Stimulated activated CD8-positive, alpha-beta memory T cell treated with anti-CD3 and anti-CD28 coated beads, Interleukin-15, amount 100 ng/mL, for 4 hours (primary cell): ENCODE measurements at places on chromosomes 16 and 17.
A peak's percentile ranks its signal among the peaks of the same experiment; 100 is the strongest.

GRCh38 chr17:16584273-16584995, 15.4 kb upstream of the ZNF287 start:
- peak; percentile 76 for DNase-seq

- DNase-seq = no peak
These were observed 35.1 kb downstream of the TLE7 start for GRCh38 chr16:71406724-71407123.

GRCh38 chr17:82023447-82024241, 539 bp downstream of the LRRC45 start:
- no peak for DNase-seq

GRCh38 chr17:66167189-66167815, 24.6 kb downstream of the CEP112 start:
- no peak for DNase-seq

DNA sequence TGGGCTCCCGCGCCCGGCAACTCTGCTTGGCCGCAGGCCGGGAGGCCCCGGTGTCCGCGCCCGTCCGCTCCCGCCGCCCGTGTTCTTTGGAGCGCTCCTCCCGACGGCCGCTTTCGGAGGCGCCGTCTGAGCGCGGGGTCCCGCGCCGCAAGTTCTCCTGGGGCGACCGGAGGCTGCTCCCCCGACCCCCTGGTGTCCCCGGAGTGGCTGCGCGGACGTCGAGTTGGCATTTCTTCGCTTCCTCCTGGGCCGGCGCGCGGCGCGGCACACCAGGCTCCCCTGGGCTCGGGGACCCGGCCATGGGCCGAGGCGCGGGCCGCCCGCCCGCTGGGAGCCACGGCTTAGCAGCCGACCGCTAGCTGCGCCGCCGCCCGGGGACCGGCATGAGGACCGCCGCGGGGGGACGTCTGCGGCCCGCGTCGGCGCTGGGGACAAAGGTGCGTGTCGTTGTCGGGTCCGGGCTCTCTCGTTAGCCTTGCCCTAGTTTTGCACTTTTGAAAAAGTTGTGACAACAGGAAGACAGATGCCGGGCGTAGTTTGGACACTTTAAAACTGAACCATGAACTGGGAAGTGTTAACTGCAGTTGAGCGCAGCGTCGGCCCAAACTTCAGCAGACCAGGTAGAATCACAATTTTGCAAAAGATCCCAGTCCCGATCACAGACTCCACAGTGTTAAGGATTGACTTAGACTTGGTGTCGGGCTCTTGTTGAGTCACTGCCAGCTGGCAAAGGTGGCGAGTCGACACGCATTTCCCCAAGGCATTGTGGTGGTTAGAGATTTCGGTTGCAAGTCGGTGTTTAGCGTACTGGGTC, 700 bp downstream of the UBN1 start:
- no peak for DNase-seq

DNA sequence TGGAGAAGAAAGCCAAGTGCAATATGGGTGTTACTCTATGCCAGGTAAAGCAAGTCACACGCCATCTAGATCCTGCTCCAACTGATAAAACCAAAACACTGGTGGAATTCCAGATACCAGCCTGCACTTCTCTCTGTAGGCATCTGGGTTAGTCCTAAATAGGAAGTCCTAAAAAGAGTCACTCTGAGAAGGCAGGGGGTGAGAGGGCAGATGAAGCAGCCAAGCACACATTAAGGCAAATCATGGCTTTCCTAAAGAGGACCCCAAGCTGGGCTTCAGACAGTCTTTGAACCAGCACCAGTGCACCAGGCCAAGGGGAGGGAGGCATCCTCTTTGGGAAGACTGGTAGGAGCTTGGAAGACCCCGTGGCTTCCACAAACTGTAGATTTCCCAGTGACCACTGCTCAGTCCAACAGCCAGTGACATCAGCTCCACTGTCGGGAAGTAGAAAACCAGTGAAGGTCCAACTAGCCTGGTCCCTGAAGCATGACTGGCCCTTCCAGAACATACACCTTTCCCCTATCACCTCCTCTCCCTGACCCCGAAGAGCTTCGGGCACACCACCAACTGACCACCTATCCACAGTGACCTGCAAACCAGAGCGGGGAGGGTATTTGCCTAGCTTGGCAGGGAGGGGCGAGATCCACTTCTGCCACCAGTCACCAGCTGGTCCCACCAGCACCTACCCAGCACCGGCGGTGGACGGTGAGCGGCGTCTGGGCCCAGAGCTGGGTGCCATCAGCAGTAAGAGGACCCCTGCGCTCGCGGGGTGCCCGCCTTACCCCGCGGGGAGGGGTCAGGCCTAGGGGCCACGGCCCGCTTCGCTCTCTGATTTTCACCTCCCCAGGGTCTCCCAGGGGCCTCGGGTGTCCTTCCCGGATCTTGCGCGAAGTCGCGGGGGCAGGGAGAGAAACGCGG, 1.0 kb downstream of the LITAF start:
- no peak for DNase-seq

- DNase-seq = no peak
These were observed 253.6 kb downstream of the C16orf95 start for GRCh38 chr16:87063543-87063942.

DNA sequence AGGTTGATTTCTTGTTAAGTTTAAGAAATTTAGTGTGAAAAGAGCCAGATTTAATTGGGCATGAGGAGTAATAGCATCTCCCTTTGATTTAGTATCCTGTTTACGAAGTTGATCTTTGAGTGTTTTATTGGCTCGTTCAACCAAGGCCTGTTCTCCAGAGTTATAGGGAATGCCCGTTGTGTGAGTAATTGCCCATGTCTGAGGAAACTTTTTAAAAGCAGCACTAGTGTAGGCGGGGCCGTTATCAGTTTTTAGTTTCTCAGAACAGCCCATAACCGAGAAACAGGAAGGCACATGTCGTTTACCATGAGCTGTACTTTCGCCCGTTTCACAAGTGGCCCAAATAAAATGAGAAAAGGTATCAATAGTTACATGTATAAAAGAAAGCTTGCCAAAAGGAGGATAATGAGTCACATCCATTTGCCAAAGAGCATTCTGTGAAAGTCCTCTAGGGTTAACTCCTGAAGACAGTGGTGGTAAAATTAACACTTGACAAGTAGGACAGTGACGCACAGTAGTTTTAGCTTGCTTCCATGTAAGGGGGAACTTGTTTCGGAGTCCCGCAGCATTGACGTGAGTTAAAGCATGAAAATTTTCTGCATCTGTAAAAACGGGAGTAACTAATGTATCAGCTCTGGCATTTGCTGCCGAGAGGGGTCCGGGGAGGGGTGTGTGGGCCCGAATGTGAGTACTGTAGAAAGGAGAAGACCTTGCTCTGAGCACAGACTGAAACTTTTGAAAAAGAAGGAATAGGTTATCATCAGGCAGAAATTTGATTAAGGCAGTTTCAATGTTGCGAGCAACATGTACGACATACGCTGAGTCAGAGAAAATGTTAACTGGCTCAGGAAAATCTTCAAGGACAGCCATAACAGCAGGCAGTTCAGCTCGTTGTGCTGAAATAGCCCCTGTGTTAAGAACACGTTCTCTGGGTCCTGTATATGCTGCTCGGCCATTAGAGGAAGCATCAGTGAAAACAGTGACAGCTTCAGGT, 18.5 kb upstream of the KCTD5 start:
- DNase-seq = no peak

GRCh38 chr16:30720086-30720485, 21.1 kb downstream of the SRCAP start:
- no peak for DNase-seq

- DNase-seq = no peak
These were observed 22.4 kb upstream of the SEC14L1 start for GRCh38 chr17:77118251-77118928.

DNA sequence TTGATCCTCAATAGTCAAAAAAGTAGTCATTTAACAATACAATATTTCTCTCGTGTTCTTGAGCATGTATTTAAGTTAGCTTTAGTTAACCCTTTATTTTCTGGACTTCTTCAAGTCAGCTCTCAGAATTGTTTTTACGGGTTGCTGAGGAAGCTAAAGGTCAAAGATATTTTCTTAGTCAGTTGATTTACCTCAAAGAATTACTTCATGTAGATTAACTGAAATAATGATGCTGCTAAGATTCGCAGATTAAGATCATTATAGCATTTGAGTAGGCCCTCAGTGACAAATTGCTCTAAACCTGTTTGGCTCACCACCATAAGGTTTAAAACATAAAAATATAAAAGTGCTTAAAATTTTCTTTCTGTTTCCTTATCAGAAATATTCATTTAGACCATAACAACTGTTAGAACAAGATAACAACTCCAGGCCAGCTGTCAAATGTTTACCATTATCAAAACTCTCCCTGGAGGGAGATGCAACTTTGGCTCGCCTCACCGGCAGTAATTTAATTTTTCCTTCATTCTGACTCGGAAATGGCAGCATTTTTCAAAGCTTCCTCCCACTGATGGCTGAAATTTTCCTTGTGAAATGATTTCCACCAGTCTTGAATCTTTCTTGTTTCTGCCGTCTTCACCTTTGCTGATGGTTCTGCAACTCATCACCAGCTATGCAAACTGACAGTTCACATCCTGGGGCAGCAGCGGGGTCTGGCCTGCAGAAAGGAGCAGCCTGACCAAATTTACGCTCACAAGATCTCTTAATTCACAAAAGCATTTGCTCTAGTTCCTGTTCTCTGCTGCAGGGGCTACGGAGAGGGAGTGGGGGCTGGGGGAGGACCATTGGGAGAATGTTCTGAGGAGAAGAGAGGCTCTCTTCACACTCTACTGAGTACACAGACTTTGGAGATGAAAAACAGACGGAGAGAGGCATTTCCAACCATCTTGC, 254.8 kb upstream of the TBX2 start:
- DNase-seq = no peak

- no peak for DNase-seq
These were observed 9.4 kb upstream of the ELAC2 start for GRCh38 chr17:13027246-13027645.

GRCh38 chr17:57861000-57861789, 11.4 kb upstream of the MRPS23 start:
- no peak for DNase-seq

DNA sequence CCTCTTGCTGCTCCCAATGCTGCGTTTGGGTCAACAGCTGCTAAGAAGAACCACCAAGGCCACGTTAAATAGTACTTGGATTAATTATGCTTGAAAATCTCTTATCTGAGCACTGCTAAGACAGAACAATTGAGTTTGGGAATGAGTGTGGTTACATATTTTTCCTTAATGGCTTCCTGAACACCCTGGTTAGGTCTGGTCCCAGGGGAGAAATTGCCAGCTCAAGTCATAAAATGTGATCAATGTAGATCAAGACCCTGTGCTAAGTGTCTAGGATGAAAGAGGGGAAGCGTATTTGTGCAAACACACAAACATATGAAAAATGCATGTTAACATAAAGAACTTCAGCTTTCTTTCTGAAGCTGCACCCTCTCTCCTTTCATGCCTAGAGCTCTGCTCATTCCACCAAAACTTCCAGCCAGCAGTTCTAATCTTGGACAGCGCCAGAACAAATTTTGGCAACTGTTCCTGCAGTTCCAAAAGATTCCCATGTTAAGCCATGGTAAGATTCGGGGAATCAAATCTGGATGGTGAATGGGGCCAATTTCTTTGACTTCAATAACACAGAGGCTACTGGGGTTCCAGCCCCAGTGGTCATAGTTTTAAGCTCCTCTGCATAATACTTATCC, 72.0 kb downstream of the ZFHX3 start:
- DNase-seq = no peak

GRCh38 chr17:41869426-41869825, 4.2 kb upstream of the KLHL11 start:
- no peak for DNase-seq

GRCh38 chr17:63578027-63578768, 22.5 kb upstream of the TACO1 start:
- no peak for DNase-seq

DNA sequence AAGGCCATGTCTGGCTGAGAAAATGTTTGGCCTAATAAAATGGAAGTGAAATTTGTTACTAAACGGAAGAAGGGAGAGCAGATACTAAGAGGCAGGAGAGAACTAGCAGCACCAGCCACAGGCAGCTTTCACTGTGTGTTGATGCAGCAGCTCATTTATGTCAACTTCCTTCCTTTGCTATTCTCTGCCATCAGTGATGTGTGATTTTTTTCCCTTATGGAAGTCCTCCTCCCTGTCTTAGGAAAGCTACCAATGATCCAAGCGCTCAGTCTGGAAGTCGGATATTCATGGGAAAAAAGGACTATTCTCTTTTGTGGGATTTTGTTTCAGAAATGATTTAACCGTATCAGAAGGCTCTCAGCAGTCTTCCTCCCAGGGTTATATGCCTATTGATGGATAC, 1629.2 kb downstream of the CDH8 start:
- no peak for DNase-seq

DNA sequence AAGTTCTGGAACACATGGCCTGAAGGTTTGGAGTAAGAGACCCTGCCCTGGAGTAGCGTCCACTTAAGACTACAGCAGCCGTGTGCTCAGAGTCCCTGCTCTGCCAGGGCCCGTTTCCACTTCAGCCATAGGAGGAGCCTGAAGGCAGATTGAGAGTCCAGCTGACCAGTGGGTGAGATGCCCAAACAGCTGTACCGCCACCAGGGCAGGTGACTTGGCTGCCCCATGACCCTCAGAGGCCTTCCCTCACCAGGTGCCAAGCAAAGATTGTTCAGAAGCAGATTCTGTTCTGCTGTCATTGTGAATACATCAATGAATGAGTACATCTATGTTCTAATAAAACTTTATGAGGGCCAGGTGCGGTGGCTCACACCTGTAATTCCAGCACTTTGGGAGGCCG, 178.8 kb downstream of the RAB11FIP4 start:
- DNase-seq = no peak

GRCh38 chr16:6880263-6880662, 452.4 kb upstream of the RBFOX1 start:
- no peak for DNase-seq

- DNase-seq = no peak
These were observed 221.9 kb downstream of the ZFHX3 start for GRCh38 chr16:72825912-72826621.

DNA sequence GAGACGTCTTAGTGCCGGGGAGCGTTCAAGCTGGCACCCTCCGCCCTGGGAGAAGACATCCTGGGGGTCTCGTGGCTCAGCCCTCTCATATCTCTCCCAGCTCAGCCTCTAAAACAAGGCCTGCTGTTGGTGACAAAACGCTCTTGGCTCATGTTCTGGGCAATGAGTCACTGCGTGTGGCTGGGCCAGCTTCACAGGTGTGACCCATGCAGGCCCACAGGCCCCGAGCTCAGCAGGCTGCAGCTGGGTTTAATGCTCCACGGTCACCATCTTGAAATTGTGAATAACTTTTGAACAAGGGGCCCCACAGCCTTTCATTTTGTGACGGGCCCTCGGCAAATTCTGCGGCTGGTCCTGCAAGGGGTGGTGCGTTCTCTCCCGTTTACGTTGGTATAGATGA, 22.4 kb downstream of the GAA start:
- no peak for DNase-seq

- DNase-seq = no peak
These were observed 197.6 kb upstream of the XYLT1 start for GRCh38 chr16:17668386-17668785.

GRCh38 chr17:35468475-35468874, 19.9 kb upstream of the SLFN13 start:
- DNase-seq = no peak

- DNase-seq = no peak
These were observed 6.4 kb upstream of the OGFOD3 start for GRCh38 chr17:82424863-82425159.
